Stimulated activated CD4-positive, alpha-beta T cell treated with anti-CD3 and anti-CD28 coated beads, Interleukin-15, amount 100 ng/mL, for 24 hours (primary cell): ENCODE measurements at places on chromosomes 6 and 20.

DNA sequence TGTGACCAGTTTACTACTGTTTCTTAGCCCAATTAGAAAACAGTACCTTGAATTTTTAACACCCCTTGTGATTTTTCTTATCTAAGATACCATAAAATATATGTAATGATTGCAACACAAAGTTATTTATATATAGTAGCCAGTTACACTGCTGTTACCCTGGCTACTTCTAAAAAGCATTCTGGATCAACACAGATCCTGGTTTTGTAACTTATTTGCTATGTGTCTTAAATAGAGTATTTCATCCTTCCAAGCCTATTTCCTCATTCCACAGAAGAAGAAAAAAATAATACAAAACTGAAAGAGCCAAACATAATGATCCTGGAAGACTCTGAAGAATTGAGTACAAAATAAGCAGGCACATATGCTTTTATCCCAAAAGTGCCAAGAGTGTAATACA is 19.0 kb upstream of the GSTA4 start:
- no peak for DNase-seq

GRCh38 chr6:47603995-47604394 is 94.4 kb upstream of the ADGRF4 start:
- DNase-seq: no peak

GRCh38 chr6:161094955-161095354 is 103.4 kb downstream of the MAP3K4 start:
- no peak for DNase-seq

DNA sequence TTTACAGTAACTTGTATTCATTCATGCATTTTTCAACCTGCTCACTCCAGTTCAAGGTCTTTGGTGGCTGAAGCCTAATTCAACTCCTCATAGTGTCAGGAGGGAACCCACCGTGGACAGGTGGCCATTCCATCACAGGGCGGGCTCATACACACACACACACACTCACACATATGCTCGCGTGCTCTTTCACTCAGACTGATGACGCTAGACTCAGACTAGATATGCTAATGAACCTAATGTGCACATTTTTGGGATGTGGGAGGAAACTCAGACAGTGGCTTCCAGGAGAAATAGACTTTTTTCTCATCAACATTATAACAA is 56.7 kb downstream of the TRIM27 start:
- DNase-seq: peak; percentile 50

DNA sequence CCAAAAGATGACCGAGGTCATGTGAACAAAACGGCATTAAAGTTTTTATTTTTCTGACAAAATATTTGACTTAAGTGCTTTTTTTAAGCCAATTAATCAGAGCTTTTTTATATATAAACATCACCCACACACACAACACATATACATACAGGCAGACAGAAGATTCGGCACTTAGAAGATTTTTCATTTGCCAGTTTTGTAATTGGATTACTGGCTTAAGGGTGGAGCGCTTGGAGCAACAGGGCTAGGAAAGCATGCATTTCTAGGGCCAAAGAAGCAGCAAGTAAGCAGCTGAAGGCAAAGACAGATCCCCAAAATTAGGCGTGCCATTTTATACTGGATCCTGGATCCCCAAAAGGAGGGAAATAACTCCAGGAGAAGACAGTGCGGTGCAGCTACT is 30.3 kb downstream of the SAMD5 start:
- no peak for DNase-seq

- no peak for DNase-seq
Measured at GRCh38 chr6:163036160-163036645, 308.4 kb downstream of the PACRG start.

DNA sequence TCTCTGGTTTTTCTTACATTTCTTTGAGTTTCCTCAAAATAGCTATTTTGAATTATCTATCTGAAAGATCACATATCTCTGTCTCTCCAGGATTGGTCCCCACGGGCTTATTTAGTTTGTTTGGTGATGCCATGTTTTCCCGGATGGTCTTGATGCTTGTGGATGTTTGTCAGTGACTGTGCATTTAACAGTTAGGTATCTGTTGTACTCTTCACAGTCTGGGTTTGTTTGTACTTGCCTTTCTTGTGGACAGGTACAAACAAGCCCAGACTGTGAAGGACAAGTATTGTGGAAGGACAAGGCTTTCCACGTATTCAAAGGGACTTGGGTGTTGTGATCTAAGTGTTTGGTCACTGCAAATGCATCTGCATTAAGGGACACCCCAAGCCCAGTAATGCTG is 49.9 kb upstream of the TOP1 start:
- no peak for DNase-seq

- DNase-seq: no peak
Measured at GRCh38 chr6:19356692-19357091, 480.5 kb upstream of the ID4 start.

GRCh38 chr20:30598460-30599230 is 658.8 kb upstream of the DEFB115 start:
- DNase-seq: no peak
